ENCODE measurements at places on chromosomes 5 and 9.

DNA sequence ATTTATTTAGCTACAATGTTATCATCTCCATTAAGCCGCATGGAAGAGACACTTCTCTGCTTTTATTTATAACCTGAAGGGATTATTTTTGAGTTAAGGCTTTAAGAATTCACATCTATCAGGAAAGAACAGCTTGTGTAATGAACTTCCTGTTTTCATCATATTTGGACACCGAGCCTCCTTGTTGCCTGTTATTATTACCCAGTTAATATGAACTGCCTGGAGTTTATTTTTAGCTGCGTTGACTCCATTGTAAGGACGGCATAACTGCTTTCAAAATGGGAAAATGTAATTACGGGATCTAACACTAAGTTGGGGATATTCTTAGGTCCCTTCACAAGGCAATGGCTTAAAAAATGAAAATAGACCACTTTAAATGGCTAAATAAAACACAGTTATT lies 89.0 kb upstream of the NR4A3 start:
- no peak for DNase-seq

- DNase-seq: no peak
These were observed 49.5 kb upstream of the SUSD1 start for GRCh38 chr9:112224401-112225289.

DNA sequence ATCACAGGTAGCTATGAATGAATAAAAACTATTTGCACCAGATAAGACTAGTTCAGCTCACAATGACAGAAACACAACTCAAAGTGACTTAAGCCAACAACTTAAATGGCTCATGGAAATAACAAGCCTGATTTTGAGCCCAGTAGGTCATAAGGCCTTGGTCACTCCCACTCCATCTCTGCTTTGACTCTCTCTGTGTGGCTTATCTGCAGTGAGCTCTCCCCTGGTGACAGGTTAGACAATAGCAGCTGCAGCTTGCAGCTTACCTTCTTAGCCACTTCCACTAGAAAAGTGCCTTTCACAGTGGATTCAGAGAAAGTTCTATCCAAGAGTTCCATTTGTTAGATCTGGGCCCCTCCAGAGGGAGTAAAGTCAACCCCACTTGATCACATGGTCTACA lies 315.7 kb downstream of the RAB3C start:
- DNase-seq: no peak

- DNase-seq: no peak
These were observed 12.0 kb downstream of the PCDHAC2 start for GRCh38 chr5:140978260-140978659.

DNA sequence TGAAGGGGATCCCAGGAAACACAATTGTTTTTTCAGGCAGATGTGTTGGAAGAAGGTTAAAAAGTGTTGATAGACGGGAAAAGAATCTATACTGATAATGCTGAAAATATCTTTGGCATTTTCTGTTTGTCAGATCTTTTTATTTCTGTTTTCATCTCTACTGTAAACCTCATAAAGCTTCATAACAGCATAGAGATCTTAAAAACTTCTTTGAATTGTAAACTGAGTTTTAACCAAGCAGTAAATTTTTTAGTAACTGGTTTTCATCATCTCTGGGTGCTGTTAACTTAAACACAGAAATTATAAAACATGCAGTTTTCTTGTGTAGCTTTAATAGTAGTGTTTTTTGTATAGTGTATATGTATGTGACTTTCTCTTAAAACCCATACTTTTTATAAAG lies 227.0 kb downstream of the WDR70 start:
- no peak for DNase-seq

Data from activated CD8-positive, alpha-beta memory T cell treated with anti-CD3 and anti-CD28 coated beads for 1 hour (primary cell).